ENCODE measurements at places on chromosomes 16 and 17. TPM values are rescaled to one million over a fixed set of nuclear protein-coding genes. Genes with fewer than 3 reads are reported as not detected.

PRKCB gene
- total RNA-seq, result not detected

LRRC37A gene
- 0.51 TPM for total RNA-seq

TBC1D3E gene
- not detected for total RNA-seq

TAOK2 gene
- 84.1 TPM for total RNA-seq

NEURL4 gene
- 15.0 TPM for total RNA-seq

SPAG5 gene
- total RNA-seq, result 22.2 TPM

NHLRC4 gene
- total RNA-seq, result 1.3 TPM
